ENCODE measurements at places on chromosomes 2 and 18. TPM values are rescaled to one million over a fixed set of nuclear protein-coding genes. Genes with fewer than 3 reads are reported as not detected.
A peak's percentile ranks its signal among the peaks of the same experiment; 100 is the strongest.

The SLC25A12 gene
- 17.4 TPM for total RNA-seq

The REG3G gene
- total RNA-seq: not detected

The KCNE4 gene
- 0.14 TPM for total RNA-seq

The CXCR4 gene
- not detected for total RNA-seq

The LRRTM1 gene
- not detected for total RNA-seq

The INPP4A gene
- 13.1 TPM for total RNA-seq

DNA sequence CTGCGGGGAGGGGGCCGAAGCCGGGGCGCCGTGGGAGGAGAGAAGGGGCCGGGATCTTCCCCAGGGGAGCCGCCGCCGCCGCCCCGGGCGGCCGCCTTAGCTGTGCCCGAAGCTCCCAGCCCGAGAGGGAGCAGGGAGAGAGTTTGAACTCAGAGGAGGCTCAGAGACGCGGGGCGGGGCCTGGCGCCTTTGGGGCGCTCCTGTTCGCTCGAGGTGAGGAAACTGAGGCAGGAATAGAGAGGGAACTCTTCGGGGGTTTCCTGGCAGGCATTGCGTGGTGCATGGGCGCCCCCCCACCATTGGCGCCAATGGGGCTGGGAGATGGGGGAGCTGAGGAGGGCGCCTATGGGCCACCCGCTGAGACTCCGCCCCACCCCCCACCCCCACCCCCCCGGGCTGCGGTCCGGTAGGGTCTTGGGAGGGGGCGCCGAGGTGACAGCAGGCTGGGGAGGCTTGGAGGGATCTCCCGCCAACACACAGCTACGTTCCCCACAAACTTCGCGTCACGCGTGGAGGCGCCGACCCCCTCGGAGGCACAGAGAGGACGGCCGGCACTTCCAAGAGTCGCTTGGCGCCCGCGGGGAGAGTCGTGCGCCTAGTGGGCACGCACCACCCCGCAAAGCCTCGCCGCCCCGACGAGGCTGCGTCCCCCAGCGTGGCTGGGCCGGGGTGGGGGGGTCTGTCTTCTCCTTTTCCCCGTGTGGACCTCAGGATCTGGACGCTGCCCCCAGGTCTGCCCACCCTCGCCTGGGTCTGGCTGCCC, 680 bp downstream of the CTDSP1 start:
- DNase-seq: peak; percentile 30

DNA sequence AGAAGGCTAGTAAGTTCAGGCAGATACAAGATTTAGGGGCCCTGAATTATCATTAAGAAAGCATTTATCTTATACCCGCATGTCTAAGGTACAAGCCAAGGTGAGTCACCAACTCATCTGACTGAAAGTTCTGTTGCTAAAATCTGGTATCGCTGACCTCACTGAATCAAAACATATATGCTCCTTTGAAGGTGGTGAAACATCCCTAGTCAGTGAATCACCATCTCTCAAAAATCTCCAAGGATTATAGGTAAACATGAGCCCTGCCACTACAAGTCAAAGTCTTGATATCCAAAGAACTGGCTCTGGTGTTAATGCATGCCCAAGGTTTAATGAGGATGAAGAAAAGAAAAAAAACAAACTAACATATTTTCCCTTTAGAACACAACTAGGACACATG, 43.5 kb downstream of the IRS1 start:
- peak; percentile 99 for DNase-seq

GRCh38 chr18:63363951-63364350, 3.1 kb downstream of the KDSR start:
- no peak for DNase-seq

DNA sequence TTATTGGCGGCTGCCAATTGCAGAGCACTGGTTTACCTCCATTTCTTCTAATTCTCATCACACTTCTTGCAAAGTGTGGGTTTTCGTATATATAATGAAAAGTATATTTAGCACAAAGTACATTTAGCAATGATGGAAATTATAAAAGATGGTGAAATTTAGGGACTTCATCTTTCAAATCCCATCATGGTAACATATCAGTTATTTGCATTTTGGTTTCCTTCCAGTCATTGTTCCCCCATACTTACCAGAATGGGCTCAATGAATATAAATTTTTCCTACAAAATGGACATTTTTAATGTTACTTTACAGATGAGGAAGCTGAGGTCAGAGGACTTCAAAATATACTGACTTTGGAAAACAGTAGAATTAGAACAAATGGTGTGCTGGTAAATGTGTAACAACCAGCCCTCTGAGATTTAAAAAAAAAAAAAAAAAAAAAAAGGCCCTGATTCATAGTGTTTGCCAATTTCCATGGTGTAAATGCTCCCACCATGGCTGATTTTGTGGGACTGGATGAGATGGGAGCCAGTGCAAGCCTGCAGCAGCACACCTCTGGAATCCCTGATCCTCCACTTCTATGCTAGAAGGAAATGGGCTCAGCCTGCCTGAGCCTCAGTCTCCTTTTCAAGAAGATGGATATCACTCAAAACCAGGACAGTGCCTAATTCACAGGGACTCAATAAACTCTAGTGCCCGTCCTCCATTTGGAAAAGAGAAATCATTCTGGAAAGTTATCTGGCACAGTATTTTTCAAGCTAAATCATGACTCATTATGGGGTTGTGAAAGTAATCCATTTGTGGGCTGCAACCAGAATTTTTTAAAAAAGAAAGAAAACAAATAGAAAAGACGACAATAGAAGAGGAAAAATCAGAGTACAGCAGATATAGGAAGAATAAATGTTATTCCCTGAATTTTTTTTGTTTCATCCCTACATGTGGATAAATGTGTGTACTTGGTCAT, 34.0 kb downstream of the LBH start:
- DNase-seq: no peak

GRCh38 chr2:222465746-222466145, 41.4 kb downstream of the SGPP2 start:
- DNase-seq: no peak

DNA sequence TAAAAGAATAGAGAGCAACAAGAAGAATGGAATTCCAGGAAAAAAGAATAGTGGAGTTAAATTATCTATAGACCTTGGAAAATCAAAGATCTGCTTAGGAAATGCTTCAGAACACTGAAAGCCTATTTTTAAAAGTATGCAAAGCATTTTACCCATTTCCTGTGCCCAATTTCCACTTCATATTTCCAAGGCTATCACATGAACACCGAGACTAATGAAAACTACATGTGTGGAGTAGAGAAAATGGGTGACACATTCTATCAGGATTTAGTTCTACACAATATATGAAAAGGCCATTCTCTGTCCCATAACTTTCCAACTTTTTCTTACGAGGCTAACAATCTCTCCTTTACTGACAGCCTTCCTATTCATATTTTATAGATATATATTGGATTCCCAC, 279.4 kb downstream of the CCDC178 start:
- no peak for DNase-seq

DNA sequence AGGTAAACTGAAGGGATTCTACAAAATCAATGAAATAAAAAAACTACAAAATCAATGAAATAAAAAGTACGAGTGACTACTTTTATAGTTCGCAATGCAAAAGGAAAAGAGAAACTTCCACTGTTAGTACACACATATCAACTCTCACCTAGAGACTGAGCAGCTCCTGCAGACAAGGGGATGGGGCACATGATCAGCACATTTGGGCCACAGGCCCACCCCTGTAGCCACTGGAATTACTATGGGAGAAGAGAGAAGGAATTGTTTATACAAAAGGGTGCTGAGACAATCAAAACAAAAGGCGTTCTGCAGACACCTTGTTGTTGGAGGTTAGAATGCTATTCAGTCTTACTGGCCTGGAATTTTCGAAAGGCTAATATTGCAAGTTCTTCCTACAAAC, 34.7 kb upstream of the CD226 start:
- no peak for DNase-seq
